ENCODE measurements at places on chromosomes 3 and 15. TPM values are rescaled to one million over a fixed set of nuclear protein-coding genes. Genes with fewer than 3 reads are reported as not detected.

- no peak overlapping the region for H3K27ac ChIP-seq
- no peak for DNase-seq
- H3K36me3 ChIP-seq: no peaks in the 10 kb centered on the region
- no peaks in the 10 kb centered on the region for H3K4me1 ChIP-seq
Measured at GRCh38 chr3:188282871-188283270, 128.9 kb downstream of the LPP start.

Gene SSUH2
- 10.7 TPM for total RNA-seq

Gene SYNPR
- not detected for total RNA-seq

Gene MYRIP
- total RNA-seq: 12.4 TPM

- peaks cover 27% of the 10 kb centered on the region for H3K36me3 ChIP-seq
- H3K4me1 ChIP-seq: no peaks in the 10 kb centered on the region
- H3K4me3 ChIP-seq: no peak overlapping the region
- H3K27ac ChIP-seq: no peak overlapping the region
- DNase-seq: no peak
Measured at GRCh38 chr3:170267793-170268192, 45.6 kb downstream of the PRKCI start.

Gene GTF2A2
- 24.0 TPM for total RNA-seq

Gene MOBP
- total RNA-seq: not detected

DNA sequence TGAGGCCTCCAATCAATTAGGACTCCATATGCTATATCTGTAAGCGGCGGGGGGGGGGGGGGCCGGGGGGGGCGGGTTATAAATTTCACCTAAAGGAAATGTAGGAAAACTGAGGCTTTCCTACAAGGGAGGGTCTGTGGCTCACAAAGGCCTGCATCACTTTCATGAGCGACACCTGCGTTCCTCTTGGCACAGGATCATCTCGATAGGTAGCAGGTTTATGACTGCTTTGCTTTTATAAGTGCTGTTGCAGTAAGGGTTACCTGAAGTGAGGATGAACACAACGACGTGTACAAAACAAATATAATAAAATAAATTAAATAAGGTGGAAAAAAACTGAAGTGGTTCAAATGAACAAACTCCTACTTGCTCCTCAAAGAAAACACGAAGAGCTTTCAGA, 194.3 kb downstream of the FOXP1 start:
- H3K27me3 ChIP-seq: no peaks in the 10 kb centered on the region
- H3K36me3 ChIP-seq: no peaks in the 10 kb centered on the region
- no peak for DNase-seq
- no peak overlapping the region for H3K4me3 ChIP-seq
- H3K4me1 ChIP-seq: peaks cover 24% of the 10 kb centered on the region

- H3K4me1 ChIP-seq: no peaks in the 10 kb centered on the region
- no peak for DNase-seq
- H3K27me3 ChIP-seq: no peaks in the 10 kb centered on the region
- H3K36me3 ChIP-seq: no peaks in the 10 kb centered on the region
Measured at GRCh38 chr3:187628169-187628568, 42.0 kb downstream of the SST start.

Gene RBP2
- 1,988 TPM for total RNA-seq

Gene SENP5
- total RNA-seq: 42.4 TPM

- no peaks in the 10 kb centered on the region for H3K4me1 ChIP-seq
- DNase-seq: no peak
- H3K27ac ChIP-seq: no peak overlapping the region
- no peaks in the 10 kb centered on the region for H3K27me3 ChIP-seq
- H3K36me3 ChIP-seq: no peaks in the 10 kb centered on the region
Measured at GRCh38 chr3:63753567-63753966, 65.5 kb upstream of the C3orf49 start.

- no peaks in the 10 kb centered on the region for H3K27me3 ChIP-seq
- no peaks in the 10 kb centered on the region for H3K4me1 ChIP-seq
- no peak overlapping the region for H3K4me3 ChIP-seq
Measured at GRCh38 chr3:114502204-114502603, 208.4 kb downstream of the TIGIT start.

Gene LEKR1
- not detected for total RNA-seq

Gene CKMT1A
- 102 TPM for total RNA-seq

Gene GRK7
- total RNA-seq: not detected

- DNase-seq: peak; percentile 52
- peak overlapping the region; percentile 87 for H3K4me3 ChIP-seq
- H3K4me1 ChIP-seq: no peaks in the 10 kb centered on the region
- no peaks in the 10 kb centered on the region for H3K27me3 ChIP-seq
- no peaks in the 10 kb centered on the region for H3K36me3 ChIP-seq
Measured at GRCh38 chr15:77418966-77419835, 703 bp downstream of the PEAK1 start.

Gene AP3B2
- total RNA-seq: 1.6 TPM

DNA sequence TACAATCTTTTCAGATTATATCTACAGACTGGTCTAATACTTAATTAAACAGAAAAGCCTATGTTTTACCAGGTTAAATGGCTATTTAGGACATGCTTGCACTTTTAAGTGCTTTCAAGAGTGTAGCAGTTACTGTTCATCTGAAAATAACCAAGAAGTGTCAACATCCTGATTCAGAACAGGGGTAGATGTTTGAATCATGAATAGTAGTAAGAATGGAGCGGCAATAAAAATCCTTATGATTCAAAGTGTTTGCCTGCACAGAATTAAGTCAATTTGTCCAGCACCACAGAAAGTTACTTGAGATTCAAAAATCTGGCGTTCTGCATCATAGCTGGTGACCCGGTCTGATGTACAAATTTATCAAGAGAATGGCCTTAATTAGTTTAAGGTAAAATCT, 48.3 kb downstream of the GREM1 start:
- no peaks in the 10 kb centered on the region for H3K27me3 ChIP-seq
- H3K4me3 ChIP-seq: no peak overlapping the region
- no peak for DNase-seq
- no peaks in the 10 kb centered on the region for H3K4me1 ChIP-seq

GRCh38 chr15:41512940-41513505, 604 bp downstream of the LTK start:
- H3K27me3 ChIP-seq: no peaks in the 10 kb centered on the region
- peak overlapping the region; percentile 64 for H3K27ac ChIP-seq

Gene MSL2
- 23.6 TPM for total RNA-seq

Gene TMEM45A
- not detected for total RNA-seq

Gene ZPLD1
- total RNA-seq: not detected

GRCh38 chr3:195421400-195421799, 21.4 kb downstream of the ACAP2 start:
- H3K27ac ChIP-seq: no peak overlapping the region
- no peak overlapping the region for H3K4me3 ChIP-seq
- H3K36me3 ChIP-seq: no peaks in the 10 kb centered on the region
- DNase-seq: no peak
- H3K27me3 ChIP-seq: no peaks in the 10 kb centered on the region
- no peaks in the 10 kb centered on the region for H3K4me1 ChIP-seq

Gene SLC28A1
- 111 TPM for total RNA-seq

Gene ROPN1
- not detected for total RNA-seq

Gene KLHL6
- 2.4 TPM for total RNA-seq

- DNase-seq: no peak
- peak overlapping the region; percentile 93 for H3K4me3 ChIP-seq
- peaks cover 16% of the 10 kb centered on the region for H3K36me3 ChIP-seq
Measured at GRCh38 chr3:101675709-101676215, 1.2 kb downstream of the ZBTB11 start.

Gene P2RY1
- total RNA-seq: 16.0 TPM

- H3K4me3 ChIP-seq: no peak overlapping the region
- no peaks in the 10 kb centered on the region for H3K27me3 ChIP-seq
- H3K36me3 ChIP-seq: no peaks in the 10 kb centered on the region
- no peaks in the 10 kb centered on the region for H3K4me1 ChIP-seq
- DNase-seq: no peak
Measured at GRCh38 chr3:127770671-127771355, 51.5 kb downstream of the MGLL start.

- H3K27ac ChIP-seq: no peak overlapping the region
- no peaks in the 10 kb centered on the region for H3K27me3 ChIP-seq
- no peak for DNase-seq
- no peak overlapping the region for H3K4me3 ChIP-seq
- no peaks in the 10 kb centered on the region for H3K4me1 ChIP-seq
- H3K36me3 ChIP-seq: no peaks in the 10 kb centered on the region
Measured at GRCh38 chr3:98032904-98033303, 2.2 kb downstream of the GABRR3 start.

Gene RAB6B
- 0.53 TPM for total RNA-seq

Gene PLS1
- 661 TPM for total RNA-seq

DNA sequence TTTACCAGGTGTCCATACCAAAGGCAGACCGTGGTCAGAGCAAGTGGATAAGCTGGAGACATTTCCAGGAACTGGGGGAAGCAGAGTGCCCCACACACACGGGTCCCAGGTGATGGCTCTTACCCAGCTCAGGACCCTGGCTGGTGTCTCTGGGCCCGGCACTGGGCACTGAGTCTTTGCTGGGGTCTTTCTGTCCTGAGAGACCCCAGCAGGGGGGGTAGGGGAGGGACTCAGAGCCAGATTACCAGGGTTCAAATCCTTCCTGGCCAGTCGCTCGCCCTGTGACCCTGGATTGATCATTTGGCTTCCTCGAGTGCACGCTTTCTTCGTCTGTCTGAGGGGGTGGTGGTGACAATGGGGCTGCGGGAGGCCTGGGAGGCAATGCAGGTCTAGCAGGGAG, 95.7 kb downstream of the PLXNA1 start:
- H3K4me1 ChIP-seq: no peaks in the 10 kb centered on the region
- H3K36me3 ChIP-seq: no peaks in the 10 kb centered on the region
- no peak overlapping the region for H3K4me3 ChIP-seq

Gene FAM107A
- total RNA-seq: 93.3 TPM

Gene STAB1
- total RNA-seq: 92.4 TPM

DNA sequence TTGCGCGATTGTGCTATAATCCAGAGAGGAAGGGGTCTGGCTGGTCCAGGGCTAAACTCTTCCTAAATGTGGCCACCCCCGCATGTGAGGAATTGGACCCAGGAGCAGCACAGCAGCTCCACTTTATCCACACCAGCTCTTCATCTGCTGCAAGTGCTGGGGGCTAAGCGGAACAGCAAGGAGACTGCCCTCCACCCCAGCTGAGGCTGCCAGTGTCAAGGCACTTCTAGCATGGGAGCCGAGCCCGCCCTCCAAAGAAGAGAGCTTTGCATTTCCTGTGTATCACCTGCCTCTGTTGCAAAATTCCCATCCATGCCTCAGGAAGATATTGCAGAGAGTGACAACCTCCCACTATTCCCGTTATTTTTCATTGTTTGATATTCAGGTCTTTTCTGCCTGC, 333.6 kb downstream of the ARRDC4 start:
- no peak for DNase-seq
- H3K4me1 ChIP-seq: peaks cover 8% of the 10 kb centered on the region
- H3K27ac ChIP-seq: no peak overlapping the region
- H3K4me3 ChIP-seq: no peak overlapping the region
- peaks cover 3% of the 10 kb centered on the region for H3K27me3 ChIP-seq

- DNase-seq: no peak
- H3K4me3 ChIP-seq: no peak overlapping the region
- H3K27me3 ChIP-seq: no peaks in the 10 kb centered on the region
- no peak overlapping the region for H3K27ac ChIP-seq
- H3K4me1 ChIP-seq: no peaks in the 10 kb centered on the region
Measured at GRCh38 chr3:150144191-150144708, 173.6 kb upstream of the PFN2 start.

DNA sequence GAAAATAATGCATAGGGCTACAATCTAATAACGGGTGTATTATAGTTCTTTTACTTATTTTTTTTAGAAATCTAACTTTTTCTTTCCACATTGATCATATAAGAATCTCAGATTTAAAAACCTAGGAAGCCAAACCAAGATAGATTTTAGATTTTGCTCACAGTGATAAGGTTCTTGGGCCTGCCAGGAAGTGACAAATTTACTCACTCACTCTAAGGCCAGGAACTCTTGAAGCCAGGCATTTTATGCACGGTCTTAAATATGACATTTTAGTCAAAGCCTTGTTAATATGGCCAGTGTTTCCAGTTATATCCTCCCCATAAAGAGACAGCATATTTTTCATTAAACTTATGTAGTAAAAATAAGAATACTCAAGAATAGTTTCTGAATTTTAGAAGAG, 271.4 kb downstream of the SQOR start:
- no peaks in the 10 kb centered on the region for H3K4me1 ChIP-seq
- no peaks in the 10 kb centered on the region for H3K36me3 ChIP-seq
- H3K4me3 ChIP-seq: no peak overlapping the region
- DNase-seq: no peak
- no peak overlapping the region for H3K27ac ChIP-seq
- no peaks in the 10 kb centered on the region for H3K27me3 ChIP-seq

Gene KCNH8
- total RNA-seq: 1.9 TPM

GRCh38 chr3:41324156-41324475, 124.8 kb downstream of the CTNNB1 start:
- DNase-seq: no peak
- H3K4me1 ChIP-seq: no peaks in the 10 kb centered on the region
- no peaks in the 10 kb centered on the region for H3K36me3 ChIP-seq
- no peak overlapping the region for H3K4me3 ChIP-seq

- no peaks in the 10 kb centered on the region for H3K27me3 ChIP-seq
- no peaks in the 10 kb centered on the region for H3K36me3 ChIP-seq
- peak overlapping the region; percentile 82 for H3K27ac ChIP-seq
- no peak overlapping the region for H3K4me3 ChIP-seq
Measured at GRCh38 chr3:13110678-13111116, 37.5 kb upstream of the IQSEC1 start.

DNA sequence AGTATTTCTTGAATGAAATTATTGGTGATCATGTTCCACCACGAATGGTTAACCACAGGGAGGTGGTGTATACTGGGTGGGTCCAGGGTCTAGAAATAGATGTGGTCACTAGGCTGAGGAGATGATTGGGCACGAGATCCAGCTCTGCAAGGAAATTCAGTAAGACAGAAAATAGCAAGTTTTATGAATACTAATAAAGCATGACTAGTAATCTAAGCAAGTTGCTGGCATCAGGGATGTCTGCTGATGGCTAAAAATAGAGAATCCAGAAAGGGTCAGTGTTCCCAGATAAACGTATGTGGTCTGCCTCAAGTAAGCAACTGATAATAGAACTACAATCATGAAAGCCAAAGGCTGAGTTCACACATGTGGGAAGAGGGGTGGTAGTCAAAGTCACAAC, 108.3 kb upstream of the FRMD4B start:
- DNase-seq: no peak
- H3K27ac ChIP-seq: no peak overlapping the region
- H3K4me3 ChIP-seq: no peak overlapping the region
- H3K36me3 ChIP-seq: no peaks in the 10 kb centered on the region
- no peaks in the 10 kb centered on the region for H3K27me3 ChIP-seq
- H3K4me1 ChIP-seq: no peaks in the 10 kb centered on the region

Gene GABRA5
- total RNA-seq: not detected

DNA sequence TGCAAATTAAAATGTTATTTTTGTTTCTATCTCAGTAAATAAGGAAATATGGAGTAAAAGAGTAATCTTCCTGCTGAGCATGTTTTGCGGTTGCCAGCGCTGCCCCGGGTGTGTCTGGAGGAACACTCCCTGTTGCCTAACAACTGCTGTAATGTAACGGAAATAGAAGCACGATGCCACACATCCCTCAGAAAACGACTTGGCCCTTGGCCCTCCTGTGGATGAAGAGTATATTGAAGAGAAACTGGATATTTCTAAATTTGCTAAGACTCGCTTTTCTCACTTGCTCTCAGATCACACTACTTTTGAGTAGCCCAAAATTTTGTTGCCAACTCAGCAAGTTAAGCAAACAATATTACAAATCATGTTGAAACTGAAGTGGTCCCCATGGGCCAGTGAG, 18.9 kb downstream of the CX3CR1 start:
- H3K4me1 ChIP-seq: peaks cover 3% of the 10 kb centered on the region
- H3K36me3 ChIP-seq: no peaks in the 10 kb centered on the region
- H3K27ac ChIP-seq: no peak overlapping the region
- H3K4me3 ChIP-seq: no peak overlapping the region
- no peaks in the 10 kb centered on the region for H3K27me3 ChIP-seq

- no peaks in the 10 kb centered on the region for H3K27me3 ChIP-seq
- peak within 1 kb of the TSS; percentile 38 for H3K4me3 ChIP-seq
- peak; percentile 77 for DNase-seq
- H3K4me1 ChIP-seq: peaks cover 31% of the 10 kb centered on the region
- H3K27ac ChIP-seq: peak within 1 kb of the TSS; percentile 63
Measured at GRCh38 chr3:186361762-186362536, at the start of gene DGKG. Gene DGKG, minus strand, starts transcription at chr3:186362234. Its CDS starts 41,775 bp downstream, at chr3:186320459.

Gene LOXL1
- total RNA-seq: 8.3 TPM

Data from Peyer's patch (tissue), 4 donors.